ENCODE measurements at places on chromosomes 16 and 17.

DNA sequence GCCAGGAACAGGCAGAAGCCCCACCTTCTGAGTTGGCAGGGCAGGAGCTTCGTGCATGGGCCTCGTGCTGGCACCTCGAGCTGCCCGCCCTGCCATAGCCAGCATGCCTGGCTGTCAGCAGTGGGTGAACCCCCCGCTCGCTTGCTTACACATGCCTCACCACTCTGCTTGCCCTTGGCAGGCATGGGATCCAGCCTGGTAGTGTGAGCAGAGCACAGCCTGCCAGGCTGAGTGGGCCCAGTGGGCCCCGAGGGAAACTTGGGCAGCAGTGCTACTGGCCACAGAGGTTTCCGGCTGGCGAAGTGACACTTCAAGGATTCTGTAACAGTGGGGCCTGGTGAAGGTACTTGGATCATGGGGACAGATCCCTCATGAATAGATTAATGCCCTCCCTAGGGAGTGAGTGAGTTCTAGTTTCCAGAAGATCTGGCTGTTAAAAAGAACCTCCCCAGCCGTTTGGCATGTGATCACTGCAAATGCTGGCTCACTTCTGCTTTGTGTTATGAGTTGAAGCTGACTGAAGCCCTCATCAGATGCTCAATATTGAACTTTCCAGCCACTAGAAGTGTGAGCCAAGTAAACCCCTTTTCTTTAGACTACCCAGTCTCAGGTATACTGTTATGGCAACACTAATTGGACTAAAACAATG lies 114.7 kb downstream of the BCAS3 start:
- no peak for DNase-seq

GRCh38 chr17:45850011-45850410 lies 5.3 kb downstream of the SPPL2C start:
- no peak for DNase-seq

DNA sequence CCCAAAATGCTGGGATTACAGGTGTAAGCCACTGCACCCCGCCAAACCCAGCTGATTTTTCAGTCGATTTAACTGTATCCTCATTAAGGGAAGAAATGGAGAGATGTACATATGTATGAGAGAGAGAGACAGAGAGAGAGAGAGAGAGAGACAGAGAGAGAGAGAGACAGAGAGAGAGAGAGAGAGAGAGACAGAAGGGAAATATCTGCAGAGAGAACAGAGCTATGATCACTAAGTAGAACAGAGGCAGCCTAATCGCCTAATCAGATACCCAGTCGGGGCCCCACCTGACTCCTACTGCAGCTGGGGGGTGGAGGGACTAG lies 70.0 kb downstream of the RBBP6 start:
- no peak for DNase-seq

DNA sequence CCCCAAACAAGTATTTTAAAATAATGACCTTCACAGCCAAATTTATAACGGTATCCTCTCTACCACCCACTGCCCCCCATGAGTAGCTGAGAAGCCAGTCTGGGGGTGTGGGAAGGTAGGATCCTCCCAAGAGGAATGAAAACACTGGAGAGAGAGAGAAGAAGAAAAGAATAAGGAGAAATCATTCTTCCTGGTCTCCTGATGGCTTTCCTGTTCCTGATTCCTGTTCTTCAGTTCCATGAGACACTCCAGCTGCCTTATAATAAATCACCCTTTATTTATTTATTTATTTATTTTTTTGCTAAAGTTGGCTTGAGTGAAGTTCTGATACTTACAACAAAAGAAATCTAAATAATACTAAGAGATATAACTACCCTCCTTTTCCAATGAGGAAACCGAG lies 56.4 kb upstream of the FAM20A start:
- DNase-seq, result no peak

GRCh38 chr16:84848986-84849634 lies 29.3 kb downstream of the CRISPLD2 start:
- no peak for DNase-seq

- DNase-seq, result no peak
Observed at GRCh38 chr16:10972108-10972818, 27.9 kb downstream of the CLEC16A start.

- DNase-seq, result no peak
Observed at GRCh38 chr16:15778204-15778743, 78.6 kb downstream of the MYH11 start.

DNA sequence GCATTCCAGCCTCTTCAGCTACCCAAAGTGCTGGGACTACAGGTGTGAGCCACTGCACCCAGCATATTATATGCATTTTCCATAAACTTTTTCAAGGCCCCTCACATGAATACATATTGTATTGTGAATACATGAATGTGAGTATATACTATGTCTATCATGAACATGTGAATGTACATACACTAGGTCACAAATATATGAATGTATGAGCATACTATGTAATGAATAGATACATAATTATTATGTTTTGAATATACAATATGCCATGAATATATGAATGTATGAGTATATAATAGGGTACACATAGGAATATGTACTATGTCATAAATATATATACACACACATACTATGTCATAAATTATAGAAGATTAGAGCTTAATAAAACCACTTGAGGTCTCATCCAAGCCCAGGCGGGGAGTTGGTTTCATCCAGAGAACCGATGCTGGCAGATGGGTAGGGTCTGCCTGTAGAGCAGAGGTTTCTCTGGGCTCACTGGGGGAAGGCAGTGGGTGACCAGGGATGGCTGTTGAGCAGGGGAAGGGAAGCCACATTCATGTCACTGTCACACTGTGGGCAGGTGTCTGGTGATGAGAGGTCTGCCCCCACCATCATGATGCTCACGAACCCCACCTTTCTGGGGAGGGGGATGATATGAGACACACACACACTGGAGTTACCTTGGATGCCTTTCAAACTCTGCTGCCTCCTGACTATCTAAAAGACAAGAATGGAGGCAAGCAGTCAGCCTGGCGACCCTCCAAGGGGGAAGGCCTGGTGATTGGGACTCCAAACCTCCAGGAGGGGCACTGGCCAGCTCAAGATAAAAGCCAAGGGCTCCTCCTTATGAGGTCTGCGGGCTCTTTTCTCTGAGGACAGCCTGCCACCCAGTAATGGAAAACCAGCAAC lies 7.3 kb downstream of the C16orf95 start:
- DNase-seq, result no peak

DNA sequence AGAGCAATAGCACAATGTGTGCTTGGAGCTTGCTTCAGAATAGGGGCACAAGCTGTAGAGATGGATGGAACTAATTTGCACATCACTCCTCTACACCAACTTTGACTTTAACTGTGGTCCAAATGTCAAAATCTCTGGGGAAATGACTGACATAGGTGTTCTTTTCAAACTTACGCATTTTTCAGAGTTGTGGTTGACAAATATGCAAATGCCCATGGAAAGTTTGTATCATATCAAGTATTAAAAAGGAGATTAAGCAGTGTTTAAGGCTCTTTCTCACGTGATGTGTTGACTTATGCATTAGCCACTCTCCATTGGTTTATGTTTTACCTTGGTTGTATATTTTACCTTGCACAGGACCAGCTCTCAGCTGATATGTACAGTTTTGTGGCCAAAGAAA lies 77.1 kb downstream of the ELAC2 start:
- DNase-seq, result no peak

GRCh38 chr17:79837888-79838521 lies 1.2 kb downstream of the CBX4 start:
- DNase-seq, result no peak

GRCh38 chr16:57202095-57202886 lies 16.2 kb downstream of the RSPRY1 start:
- DNase-seq, result no peak

Data from cortex of kidney (tissue), 1 donor.